ENCODE measurements at places on chromosomes 7 and 10.
A peak's percentile ranks its signal among the peaks of the same experiment; 100 is the strongest.

DNA sequence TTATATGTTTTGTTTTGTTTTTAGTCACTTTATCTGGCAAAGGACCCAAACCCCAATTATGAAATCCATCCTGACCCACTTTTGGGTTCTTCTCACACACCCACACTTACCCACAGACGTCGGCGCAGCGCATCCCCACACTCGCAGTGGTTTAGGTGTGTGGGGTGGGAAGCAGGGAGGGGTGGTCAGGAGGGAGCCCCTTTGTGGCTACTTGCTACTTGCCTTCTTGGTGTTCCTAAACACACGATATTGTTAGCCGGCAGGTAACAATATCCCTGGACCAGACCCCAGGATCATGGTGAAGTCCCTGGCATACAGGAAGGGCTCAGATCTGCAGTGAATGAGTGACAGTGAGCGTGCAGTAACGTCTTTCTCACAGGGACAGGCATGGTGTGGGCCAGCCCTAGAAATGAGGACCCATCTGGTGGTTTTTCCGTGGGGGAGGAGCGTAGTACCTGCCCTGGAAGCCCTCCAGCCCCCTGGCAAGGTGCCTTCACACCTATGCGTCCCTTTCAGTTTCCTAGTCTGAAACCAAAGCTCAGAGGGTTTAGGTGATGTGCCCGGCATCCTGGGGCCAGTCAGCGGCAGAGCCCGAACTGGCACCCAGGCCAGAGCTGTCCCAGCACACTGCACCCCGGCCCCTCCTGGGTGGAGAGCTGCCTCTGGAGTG lies 4.4 kb downstream of the SPOCK2 start:
- no peak for DNase-seq

GRCh38 chr10:34912771-34913170 lies 97.7 kb upstream of the PARD3 start:
- peak; percentile 70 for DNase-seq

DNA sequence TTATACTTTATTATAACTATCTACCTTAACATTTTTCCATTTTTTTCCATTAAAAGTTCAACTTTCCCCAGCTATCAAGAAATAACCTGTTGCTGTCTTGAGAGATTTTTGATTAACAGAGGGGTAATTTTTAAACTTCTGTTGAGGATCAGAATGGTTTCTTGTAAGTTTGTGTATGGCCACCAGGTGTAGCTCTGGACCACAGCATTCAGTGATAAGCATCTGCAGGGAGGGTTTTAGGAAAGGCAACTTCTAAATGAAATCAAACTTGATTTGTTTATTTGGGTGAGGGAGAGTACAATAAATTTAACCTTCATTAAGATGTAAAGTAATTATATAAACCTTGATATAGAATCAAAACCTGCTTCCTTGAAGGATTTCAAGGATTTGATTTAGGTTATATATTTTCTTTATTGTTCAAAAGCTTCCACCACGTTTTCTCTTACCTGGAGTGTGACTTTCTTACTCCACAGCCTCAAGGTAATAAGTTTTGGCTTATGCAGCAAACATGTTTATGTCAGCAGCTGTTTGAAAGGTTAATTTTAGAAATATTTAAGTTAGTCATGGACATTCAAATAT lies 153.3 kb downstream of the STK31 start:
- peak; percentile 64 for DNase-seq

DNA sequence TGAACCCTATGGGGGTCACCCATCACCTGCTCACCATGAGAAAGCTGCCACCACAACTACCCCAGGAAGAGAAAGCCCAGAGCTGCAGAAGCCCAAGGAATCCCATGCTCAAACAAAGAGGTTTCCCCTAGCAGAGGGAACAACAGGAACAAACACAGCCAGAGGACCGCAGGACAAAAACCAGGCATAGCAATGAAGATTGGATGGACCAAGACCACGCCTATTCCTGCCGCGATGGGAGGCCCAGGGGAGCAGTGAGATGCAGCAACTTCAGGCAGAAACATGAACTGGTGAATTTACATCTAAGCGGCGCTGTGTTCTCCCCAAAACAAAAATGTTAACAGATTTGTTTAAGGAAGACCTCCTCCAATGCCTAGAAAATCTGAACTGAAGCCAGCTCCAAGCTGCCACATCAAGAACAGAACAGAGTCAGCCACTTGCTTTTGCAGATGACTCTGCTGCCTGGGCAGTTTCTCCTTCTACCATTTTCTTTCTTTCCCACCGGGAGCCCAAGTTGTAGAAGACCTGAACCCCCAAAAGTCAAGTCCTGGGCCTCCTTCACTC lies 134.2 kb upstream of the NEBL start:
- DNase-seq: no peak

- DNase-seq: no peak
These were observed 97.4 kb downstream of the CHN2 start for GRCh38 chr7:29291723-29292618.

DNA sequence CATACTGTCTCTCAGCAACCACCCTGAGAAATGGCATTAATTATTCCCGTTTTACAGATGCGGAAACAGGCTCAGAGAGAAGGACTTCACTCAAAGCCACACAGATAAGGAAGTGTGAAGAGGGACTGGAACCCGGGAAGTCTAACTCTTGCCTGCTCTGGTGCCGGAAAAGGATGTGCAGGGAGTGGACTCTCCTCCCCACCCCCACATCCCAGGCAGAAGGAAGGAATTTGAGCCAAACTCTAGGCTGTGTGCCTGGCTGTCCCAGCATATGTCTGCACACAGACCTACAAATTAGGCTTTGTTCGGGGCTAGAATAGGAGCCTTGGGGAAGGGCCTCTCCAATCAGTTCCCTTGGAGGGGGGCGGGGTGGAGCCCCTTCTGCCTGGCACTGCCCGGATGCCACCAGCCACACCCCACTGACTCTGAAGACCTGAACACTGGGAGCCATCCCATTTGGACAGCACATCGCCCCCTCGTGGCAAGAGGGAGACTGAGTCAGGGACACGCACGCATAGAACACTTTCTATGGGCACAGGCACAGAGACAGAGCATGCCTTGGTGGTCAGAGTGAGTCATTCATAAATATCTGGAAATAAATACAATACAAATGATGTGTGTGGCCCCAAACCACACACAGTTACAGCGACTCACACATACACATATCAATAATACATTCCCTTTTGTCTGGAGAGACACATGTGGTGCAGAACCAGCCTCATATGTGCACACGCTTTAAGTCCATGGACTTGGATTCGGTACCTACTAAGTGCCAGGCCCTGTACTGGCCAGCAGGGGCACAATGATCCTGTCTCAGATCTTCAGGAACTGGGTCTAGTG lies 13.1 kb downstream of the LZTS2 start:
- DNase-seq: peak; percentile 96

GRCh38 chr10:45550903-45551786 lies 121.4 kb downstream of the ZFAND4 start:
- no peak for DNase-seq

GRCh38 chr10:102668326-102669107 lies 24.2 kb downstream of the TRIM8 start:
- no peak for DNase-seq

DNA sequence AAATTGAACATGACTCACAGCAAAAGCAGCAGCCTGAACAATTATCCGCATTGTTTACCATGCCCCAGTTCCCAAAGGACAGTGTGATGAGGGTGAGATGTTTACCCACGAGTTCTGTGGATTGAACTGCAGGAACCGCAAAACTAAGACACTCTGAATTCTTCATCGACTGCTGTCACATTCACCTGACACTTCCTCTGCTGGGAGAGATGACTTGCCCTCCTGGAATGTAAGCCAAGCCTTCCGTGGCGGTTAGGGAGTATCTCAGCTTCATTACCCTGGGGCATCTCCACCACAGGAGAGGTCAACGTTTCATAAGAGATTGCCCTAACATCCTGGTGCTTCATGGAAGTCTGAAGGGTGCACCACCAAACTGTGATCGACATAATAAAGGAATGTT lies 374.6 kb upstream of the ADARB2 start:
- peak; percentile 33 for DNase-seq

- no peak for DNase-seq
These were observed 63.0 kb downstream of the ZNF22 start for GRCh38 chr10:45063591-45064231.

DNA sequence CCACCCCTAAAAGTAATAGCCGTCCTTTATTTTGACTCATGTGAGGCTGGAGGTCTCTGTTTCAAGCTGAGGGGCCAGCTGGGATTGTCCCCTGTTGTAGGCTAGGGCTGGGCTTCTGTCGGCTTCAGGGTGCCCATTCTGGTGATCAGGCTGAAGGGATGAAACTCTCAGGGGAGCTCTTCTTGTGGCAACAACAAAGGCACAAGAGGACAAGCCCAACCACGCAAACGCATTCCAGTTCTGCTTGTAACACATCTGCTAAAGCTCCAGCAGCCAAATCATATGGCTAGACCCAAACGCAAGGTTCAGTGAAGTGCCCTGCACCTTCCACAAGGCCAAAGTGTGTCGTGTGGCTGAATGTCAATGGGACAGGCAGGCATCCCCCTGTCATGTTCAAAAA lies 405.7 kb downstream of the INHBA start:
- no peak for DNase-seq

- DNase-seq: peak; percentile 59
These were observed 96.0 kb downstream of the MTERF1 start for GRCh38 chr7:91784469-91784868.

DNA sequence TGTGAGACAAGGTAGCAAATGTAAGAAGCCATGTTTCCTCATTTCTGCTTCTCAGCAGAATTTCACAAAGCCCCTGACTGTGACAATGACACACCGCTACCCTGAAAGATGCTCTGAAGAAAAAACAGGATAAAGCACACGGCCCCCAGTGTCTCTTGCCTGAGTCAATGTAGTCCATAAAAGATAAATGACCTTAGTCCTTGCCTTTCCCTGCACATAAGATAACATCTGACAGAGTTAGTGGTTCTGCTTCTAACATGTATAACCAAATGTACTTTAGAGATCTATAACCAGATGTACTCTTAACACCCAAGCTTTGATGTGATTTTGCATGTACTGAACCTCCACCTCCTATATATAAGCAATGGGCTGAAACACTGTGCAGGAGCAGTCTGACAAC lies 3.0 kb upstream of the SND1 start:
- no peak for DNase-seq

- DNase-seq: no peak
These were observed 51.9 kb downstream of the CCNY start for GRCh38 chr10:35388197-35388596.

DNA sequence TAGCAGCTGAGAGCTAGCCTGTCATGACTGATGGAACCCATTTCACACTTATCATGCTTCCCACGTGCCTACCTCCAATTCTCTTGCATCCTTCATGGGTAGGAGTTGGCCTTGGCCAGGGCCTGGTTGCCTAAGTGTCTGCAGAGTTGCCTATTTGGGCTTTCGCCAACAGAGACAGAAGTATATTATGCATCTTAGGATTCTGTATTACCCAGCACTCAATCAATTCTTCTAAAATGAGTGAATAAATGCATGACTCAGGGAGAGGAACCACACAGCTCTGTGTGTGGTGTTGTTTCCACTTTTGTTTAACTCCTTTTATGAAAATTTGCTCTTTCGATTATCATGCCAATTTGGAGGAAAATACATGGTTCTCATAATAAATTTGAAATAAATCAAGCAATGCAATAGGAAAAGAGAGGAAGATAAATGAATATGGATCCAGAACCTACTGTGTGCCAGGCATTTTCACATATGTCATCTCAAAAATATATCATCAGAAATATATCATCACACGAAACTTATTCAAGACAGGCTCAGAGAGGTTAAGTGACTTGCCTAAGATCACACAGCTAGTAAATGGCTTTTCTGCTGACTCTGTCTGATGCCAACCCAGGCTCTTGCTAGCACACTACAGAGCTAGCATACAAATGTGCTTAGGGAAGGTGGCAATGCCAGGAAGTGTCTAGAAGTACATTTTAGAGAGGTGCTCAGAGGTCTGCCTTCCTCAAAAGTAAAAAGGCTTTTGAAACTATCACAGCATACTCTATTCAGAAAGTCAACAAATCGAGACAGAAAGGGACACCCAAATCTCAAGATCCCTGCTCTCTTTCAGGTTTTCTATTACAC lies 9.5 kb upstream of the HABP2 start:
- DNase-seq: no peak

- DNase-seq: peak; percentile 58
These were observed 66.6 kb downstream of the CAV1 start for GRCh38 chr7:116591202-116592040.

- DNase-seq: no peak
These were observed 549.0 kb upstream of the VSTM2A start for GRCh38 chr7:53993224-53993623.

GRCh38 chr7:92910976-92911375 lies 74.6 kb upstream of the CDK6 start:
- DNase-seq: no peak

DNA sequence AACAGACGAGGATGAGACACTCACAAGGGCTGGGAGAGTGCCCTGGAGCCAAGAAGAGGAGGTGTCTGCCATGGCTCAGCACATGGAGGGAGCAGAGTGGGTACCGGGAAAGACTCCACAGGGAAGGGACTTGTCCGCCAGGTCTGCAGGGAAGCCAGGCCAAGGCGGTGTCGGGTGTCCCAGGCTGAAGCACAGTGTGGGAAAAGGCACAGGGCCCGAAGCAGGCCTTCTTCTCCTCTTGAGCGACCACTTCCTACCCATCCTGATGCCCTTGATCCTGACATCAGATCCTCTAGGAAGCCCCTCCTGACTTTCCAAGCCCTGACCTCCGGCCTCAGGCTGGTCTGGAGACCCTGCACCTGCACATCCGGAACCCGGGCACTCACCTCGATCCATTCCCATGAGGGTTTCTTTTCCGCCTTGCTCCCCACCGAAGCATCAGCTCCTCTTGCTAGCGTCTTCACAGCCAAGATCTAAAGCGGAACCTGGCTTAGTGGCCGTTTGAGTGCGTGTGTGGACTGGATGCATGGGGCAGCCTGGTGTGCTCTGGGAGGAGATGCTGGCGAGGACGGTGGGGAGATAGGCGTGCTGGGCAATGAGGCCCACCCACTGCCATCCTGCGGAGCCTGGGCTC lies 8.5 kb downstream of the CALML3 start:
- DNase-seq: no peak

GRCh38 chr10:12629767-12630165 lies 280.4 kb downstream of the CAMK1D start:
- DNase-seq: no peak

GRCh38 chr10:14860791-14861190 lies 17.9 kb upstream of the SUV39H2 start:
- DNase-seq: no peak

- no peak for DNase-seq
These were observed 20.3 kb downstream of the SMURF1 start for GRCh38 chr7:99123571-99124033.

- no peak for DNase-seq
These were observed 8.1 kb downstream of the TTYH3 start for GRCh38 chr7:2639695-2640481.

DNA sequence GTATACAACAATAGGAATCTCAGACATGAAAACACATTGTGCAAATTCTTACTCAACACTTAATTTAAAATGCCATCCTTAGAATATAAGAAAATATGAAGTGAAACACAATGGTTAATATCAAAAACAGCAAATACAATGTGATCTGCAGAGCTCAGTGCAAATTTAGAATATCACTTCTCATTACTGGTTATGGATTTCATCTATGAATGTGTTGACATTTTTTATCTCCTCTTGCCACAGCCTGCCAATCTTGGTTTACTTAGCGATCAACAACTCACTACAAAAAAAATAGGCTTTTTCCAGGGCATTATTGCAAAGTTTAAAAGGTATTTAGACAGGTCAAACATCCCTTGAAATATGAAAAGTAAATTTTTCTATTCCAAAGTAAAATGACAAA lies 25.0 kb upstream of the RNF148 start:
- DNase-seq: no peak

- no peak for DNase-seq
These were observed 4.1 kb upstream of the RASSF4 start for GRCh38 chr10:44955413-44956070.

- DNase-seq: no peak
These were observed 312.7 kb downstream of the ADARB2 start for GRCh38 chr10:1424648-1425047.
